ENCODE measurements at places on chromosomes 2 and 18. TPM values are rescaled to one million over a fixed set of nuclear protein-coding genes. Genes with fewer than 3 reads are reported as not detected.

The GNLY gene
- total RNA-seq: not detected

The IRS1 gene
- total RNA-seq: 27.2 TPM

The ASB18 gene
- total RNA-seq: not detected

The OTX1 gene
- total RNA-seq: 4.2 TPM

The RGPD8 gene
- total RNA-seq: 0.88 TPM

The UGT1A8 gene
- total RNA-seq: 0.37 TPM

The CPSF3 gene
- total RNA-seq: 51.8 TPM

The GRB14 gene
- total RNA-seq: 0.98 TPM

The C2orf81 gene
- 0.92 TPM for total RNA-seq
